ENCODE measurements at places on chromosomes 6 and 20.

- no peak for DNase-seq
These were observed 313.8 kb downstream of the COL12A1 start for GRCh38 chr6:74892091-74892490.

GRCh38 chr20:10178727-10179313 is 39.8 kb upstream of the SNAP25 start:
- DNase-seq: no peak

- DNase-seq: no peak
These were observed 18.5 kb upstream of the KCNK5 start for GRCh38 chr6:39247667-39248194.

DNA sequence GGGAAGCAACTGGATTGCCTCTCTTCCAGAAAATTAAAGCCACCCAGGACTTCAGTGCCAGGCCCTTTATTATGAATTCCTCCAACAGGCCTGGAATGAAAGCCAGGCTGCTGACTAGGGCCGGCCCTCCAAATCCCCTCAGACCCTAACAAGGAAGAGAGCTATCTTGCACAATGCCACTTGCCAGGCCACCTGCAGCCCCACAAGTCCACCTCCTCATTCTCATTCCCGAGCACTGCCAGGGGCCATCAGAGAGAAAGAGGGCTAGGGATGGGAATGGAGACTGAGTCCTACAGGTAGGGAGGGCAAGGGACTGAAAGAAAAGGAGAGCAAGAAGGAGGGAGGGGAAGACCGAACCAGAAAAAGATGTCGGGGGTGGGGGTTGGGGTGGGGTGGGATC is 86.5 kb downstream of the MRPL14 start:
- DNase-seq: no peak

GRCh38 chr6:125931733-125932450 is 24.7 kb upstream of the HINT3 start:
- no peak for DNase-seq

- DNase-seq: no peak
These were observed 559.8 kb downstream of the QKI start for GRCh38 chr6:163974322-163974721.

- no peak for DNase-seq
These were observed 166.1 kb downstream of the GRM4 start for GRCh38 chr6:33979750-33980149.

GRCh38 chr6:108837236-108837971 is 10.8 kb upstream of the ARMC2 start:
- no peak for DNase-seq

- no peak for DNase-seq
These were observed 202.2 kb downstream of the ATXN1 start for GRCh38 chr6:16559071-16559470.

DNA sequence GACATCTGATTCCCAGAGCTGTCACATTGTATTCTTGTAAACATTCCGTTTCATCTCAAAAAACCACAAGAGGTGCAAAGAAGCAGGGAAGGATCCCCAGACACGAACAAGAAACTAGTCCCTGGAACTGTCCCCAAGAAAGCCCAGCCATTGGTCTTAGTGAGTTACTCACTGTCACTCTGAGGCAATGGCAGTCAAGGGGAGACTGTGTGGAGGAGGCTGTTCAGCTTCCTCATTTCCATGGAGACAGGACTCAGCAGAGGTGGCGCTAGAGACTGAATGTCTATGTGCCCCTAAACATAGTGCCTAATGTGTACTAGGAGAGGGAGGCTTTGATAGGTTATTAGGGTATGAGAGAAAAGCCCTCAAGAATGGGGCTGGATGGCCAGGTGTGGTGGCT is 11.1 kb downstream of the ULBP1 start:
- no peak for DNase-seq

- DNase-seq: no peak
These were observed 5.6 kb downstream of the AGPAT1 start for GRCh38 chr6:32170294-32170693.

- no peak for DNase-seq
These were observed 1109.1 kb downstream of the HACE1 start for GRCh38 chr6:103750603-103751002.

All from stimulated activated CD4-positive, alpha-beta T cell treated with anti-CD3 and anti-CD28 coated beads, Interleukin-12 subunit alpha, Interleukin-12 subunit beta, amount 100 ng/mL, for 24 hours (primary cell).